Dorsolateral prefrontal cortex (tissue), 122 donors: ENCODE measurements at places on chromosomes 1 and 21.

- no peak for DNase-seq
These were observed 2.0 kb downstream of the HES3 start for GRCh38 chr1:6245869-6246496.

DNA sequence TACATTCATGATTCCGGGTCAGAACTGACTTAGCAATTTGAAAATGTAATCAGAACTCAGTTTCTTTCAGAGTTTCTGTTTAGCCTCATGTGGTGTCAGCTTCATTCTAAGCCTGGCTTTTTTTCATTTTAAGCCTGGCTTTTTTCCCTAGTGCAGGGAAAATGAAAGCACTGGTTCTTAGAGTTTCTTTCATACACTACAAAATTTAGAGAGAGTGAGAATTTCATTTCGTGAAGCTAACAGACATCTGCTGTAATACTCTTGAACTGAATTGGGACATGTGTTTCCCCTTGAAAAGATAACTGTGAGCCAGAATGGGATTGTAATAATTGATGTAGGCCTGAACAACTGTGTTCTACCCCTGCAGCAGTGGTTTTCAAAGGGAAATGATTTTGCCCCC lies 95.3 kb upstream of the KIAA0040 start:
- DNase-seq: no peak

- no peak for DNase-seq
These were observed 249.2 kb downstream of the MATN1 start for GRCh38 chr1:30473922-30474817.

GRCh38 chr1:215118081-215118480 lies 35.5 kb downstream of the KCNK2 start:
- DNase-seq: no peak

DNA sequence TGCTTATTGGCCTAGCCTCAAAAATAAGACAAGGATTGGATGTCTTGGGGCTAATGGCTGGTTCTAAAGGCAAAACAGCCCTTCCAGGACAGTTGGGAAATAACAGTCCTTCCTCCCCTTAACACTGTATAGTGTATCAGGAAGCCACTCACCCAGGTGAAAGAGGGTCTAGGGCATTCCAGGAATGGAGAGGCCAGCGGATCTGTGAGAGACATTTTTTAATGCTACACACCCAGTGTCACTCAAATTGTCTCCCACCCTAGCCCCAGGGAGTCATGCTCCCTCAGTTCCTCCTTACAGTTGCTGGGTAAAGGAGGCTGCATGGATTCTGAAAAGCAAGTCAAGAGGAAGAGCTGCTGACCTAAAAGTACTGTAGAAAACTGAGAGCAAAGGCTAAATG lies 24.1 kb upstream of the EXO1 start:
- no peak for DNase-seq

- DNase-seq: no peak
These were observed 505 bp downstream of the ENTREP3 start for GRCh38 chr1:155254714-155255242.

DNA sequence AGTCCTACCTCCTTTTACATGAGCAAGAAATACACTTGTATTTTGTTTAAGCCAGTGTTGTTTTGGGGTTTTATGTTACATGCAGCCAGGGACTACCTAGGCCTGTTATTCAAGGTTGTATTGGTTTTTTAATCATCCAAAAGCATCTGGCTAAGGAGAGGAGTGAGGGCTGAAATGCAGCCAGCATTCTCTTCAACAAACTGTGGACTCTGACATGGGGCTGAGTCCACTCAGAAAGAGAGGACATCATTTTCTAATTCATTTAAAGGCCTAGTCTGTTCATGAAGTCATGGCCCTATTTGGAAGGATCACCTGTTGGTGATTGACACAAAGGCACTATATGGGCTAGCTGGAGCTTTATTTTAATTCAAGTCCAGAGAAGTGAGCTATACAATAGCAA lies 190.4 kb downstream of the TTLL7 start:
- no peak for DNase-seq

GRCh38 chr1:238826891-238827290 lies 559.5 kb upstream of the CHRM3 start:
- no peak for DNase-seq

- no peak for DNase-seq
These were observed 1.5 kb downstream of the PLK3 start for GRCh38 chr1:44801491-44802305.

DNA sequence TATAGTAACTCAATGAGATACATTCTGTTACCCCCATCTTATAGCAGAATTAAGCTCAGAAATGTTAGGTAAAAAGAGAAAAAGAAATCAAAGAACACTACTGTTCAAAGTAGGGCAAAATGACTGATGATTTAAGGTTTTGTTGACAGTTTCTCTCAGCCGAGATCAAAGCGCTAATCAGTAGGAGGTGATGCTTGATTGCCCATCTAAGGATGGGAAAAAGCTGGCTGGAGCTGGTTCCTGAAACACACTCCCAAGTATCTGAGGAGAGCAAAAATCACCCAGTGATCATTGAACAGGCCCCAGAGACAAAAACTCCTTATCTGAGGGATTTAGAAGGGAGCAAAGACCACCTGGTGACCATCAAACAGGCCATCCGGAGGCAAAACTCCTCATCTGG lies 64.5 kb upstream of the CSF1 start:
- no peak for DNase-seq

GRCh38 chr21:42313501-42313969 lies 1.7 kb downstream of the TFF3 start:
- no peak for DNase-seq

- DNase-seq: no peak
These were observed 4.0 kb downstream of the ZBTB7B start for GRCh38 chr1:155006601-155007101.

DNA sequence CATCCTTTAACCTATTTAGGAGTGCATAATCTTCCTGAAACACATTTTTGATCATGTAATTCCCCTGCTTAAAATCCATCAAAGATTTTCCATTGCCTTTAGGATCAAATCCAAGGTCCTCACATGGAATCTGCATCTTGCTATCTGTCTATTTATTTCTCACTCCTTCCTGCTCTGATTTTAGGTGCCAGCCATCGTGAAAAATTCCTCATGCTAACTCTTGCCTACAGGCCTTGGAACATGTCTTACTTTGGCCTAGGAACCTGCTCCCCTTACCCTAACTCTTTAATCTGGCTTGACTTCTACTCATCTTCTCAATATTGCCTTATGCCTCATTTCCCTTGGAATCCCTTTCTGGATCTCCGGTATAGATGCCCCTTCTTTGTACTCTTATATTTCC lies 1074.3 kb downstream of the TTLL7 start:
- no peak for DNase-seq

DNA sequence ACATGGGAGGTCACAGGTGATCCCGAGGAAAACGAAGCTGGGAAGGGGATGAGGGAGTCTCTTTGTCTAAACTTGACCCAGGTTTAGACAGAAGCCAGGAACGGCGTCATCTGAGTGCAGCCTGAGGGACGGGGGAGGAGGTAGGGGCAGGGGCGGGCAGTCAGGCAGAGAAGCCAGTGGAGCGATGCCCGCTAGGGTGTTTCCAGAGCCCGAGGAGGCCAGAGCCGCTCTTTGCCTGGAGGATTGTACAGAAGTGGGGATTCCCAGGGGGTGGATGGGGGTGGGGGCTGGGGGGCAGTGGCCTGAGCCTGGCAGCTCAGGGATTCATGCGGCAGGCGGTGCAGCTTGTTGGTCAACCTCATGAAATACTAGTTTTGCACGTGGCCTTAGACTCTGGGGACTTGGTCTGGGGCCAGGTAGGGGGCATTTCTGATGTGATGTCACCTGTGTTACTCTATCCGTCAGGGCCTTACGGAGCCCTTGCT lies 58.4 kb downstream of the VPS26C start:
- no peak for DNase-seq

GRCh38 chr1:209618756-209619420 lies 33.3 kb downstream of the LAMB3 start:
- DNase-seq: peak; percentile 92

DNA sequence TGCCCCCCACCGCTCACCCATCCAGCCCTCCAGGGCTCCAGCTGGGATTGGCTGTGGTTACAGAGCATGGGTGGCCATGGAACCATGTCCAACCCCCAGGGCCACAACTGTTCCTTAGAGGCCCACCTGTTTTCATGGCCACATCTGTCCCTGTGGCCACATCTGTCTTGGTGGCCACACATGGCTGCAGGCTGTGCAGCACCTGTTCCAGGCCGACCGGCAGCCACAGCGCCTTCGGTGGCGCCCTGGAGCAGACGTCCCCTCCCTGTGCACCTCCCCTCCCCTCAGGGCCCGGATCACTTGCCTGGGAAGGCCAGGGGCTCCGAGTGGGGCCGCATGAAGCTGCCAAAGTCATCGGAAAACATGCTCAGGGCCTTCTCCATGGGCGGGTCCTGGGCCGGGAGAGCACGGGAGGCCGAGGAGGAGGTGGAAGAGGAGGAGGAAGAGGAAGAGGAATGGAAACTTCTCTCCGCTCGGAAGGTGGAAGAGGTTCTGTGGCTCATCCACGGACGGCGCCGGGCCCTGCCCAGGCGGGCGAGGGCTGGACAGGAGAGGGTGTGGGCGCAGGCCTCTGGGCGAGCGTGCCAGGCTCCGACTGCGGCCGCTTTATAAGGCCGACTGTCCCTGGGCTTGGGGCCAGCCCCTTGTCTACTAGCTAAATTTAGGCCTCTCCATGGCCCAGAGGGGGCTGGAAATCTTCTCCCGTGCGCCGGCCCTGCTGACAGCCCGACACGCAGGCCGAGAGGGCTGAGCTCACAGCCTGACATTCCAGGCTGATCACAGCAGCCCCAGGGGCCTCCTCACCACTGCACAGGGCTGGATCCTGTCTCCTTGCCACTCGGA lies at the start of gene HSPB7:
Gene HSPB7 (minus strand): TSS at position 583 of the 843 bp plus-strand sequence. CDS start 80 bp downstream, at position 503.
- no peak for DNase-seq

DNA sequence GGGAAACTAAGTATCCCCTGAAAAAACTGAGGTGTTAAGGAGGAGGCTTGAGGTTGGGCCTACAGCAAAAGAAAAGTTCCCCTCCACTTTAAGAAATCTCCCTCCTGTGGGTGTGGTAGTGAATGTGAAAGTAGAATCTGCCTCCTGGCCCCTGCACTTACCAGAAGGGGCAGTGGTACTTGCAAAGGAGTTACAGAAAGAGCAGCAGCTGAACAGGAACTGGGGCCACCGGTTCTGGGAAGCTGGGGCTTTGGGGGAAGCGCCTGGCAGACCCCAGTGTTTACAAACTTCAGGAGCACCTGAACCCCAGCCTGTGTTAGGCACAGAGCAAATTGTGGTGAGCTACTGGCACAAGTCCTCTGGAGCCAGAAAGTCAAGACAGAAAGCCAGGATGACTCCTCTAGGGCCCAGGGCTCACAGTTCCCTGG lies 250.2 kb upstream of the FGGY start:
- no peak for DNase-seq

DNA sequence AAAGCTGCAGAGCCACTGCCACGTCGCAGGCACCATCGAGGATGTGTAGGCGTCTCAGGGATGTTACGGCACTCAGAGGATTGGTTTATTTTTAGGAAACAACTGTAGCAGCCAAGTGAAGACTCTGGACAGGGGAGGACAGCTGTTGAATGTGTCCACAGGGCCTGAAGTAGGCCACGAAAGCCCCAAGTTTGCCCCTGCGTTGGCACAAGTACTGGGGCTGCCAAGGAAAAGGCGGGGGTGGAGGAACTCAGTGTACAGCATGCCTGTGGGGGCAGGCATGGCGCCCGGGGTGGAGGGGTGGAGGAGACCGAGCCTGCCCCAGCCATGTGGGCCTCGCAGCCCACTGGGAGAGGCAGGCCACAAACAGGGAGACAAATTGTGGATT lies 89.7 kb downstream of the ADARB1 start:
- no peak for DNase-seq

DNA sequence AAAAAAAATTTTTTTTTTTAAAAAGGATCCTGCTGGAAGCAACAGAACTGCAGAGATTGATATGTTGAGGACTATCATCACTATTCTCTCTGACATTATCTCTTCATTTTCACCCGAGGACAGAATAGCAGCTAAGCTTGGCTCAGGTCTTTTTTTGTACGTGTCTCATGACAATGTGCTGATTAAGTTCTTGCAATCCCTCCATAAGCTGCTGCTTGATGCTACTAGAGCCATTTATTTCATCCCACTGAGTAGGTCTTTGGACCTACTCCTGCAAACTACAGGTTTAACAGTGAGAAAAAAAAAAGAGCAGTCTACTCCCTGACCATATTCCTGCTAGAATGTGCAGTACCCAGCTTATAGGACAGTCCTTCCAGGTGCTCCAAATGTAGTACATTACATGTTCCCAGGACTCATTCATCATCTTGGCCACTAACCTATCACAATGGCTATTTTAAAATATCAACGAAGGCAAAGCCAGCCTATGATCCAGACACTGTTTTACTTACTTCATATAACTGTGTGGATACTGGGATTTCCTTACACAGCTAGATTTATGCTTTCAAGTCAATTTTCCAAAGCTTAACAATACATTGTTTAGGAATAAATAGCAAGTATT lies 54.1 kb downstream of the ARHGAP29 start:
- DNase-seq: no peak

DNA sequence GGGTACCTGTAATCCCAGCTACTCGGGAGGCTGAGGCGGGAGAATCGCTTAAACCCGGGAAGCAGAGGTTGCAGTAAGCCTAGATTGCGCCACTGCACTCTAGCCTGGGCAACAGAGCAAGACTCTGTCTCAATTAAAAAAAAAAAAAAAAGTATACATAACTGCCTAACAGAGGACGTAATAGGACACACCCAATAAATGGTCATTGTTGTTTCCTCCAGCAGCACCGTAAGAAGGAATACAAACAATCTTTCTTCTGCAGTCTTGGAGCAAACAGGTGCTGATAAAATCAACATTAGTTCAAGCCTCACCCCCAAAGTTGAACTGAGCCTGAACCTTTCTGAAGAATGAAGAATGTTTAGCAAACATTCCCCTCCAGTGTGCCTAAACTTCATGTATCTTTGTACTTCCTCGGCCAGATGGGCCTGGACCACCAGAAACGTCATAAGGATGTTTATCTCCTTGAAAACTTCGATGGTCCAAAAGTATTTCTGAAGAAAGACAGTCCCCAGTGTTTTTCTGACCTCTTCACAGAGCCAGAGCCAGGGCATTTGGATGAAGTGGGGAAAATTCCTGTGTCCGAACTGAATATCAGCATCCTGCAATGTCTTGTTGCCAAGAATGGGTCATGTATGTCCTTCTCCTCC lies 136.8 kb upstream of the F3 start:
- no peak for DNase-seq

GRCh38 chr1:54012863-54013262 lies 5.1 kb downstream of the LDLRAD1 start:
- DNase-seq: no peak

GRCh38 chr1:54256522-54257345 lies 56.8 kb downstream of the MRPL37 start:
- DNase-seq: no peak

- no peak for DNase-seq
These were observed 28.4 kb downstream of the SDC3 start for GRCh38 chr1:30879940-30880677.

DNA sequence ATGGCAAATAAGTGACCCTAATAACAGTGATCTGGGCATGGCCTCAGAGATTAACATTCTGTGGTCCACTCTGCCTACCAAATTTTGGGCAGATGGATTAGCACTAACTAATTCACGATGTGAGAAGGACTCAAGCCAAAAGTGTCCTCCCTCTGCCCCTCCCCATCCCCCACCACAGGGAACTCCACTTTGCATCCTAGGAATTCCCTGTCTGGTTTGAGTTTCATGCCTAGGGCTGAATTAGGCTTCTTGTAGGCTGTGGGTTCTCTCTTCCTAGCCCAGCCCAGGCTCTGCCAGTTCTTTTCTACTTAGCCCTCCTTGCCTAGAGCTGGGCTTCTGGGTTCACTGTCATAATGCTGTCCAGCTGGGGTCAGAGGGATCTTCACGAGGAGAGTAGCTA lies 64.1 kb downstream of the ATP2B4 start:
- DNase-seq: no peak

GRCh38 chr21:46554431-46555224 lies 50.3 kb downstream of the S100B start:
- DNase-seq: no peak
